ENCODE measurements at places on chromosomes 12 and 14.

DNA sequence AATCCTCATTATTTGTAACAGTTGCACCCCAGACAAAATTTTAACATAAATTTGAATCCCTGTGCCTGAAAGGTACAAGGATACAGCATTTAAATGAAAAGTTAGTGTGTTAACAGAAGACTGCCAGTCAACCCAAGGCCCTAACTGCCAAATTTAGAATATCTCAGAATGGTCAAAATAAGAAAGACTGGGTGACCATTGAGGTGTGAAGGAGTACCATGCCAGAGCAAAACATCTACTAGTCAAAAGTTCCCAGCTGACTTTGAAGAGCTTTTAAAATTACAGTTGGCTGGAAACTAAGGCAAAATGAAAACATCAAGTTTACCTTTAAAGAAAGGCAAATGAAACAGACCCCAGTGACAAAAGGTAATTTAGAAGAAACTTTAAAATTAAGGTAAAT, 18.4 kb downstream of the SAV1 start:
- no peak for DNase-seq

- no peak for DNase-seq
Measured at GRCh38 chr12:50297996-50298395, 14.7 kb upstream of the LIMA1 start.

- no peak for DNase-seq
Measured at GRCh38 chr14:80805136-80805535, 136.4 kb downstream of the CEP128 start.

DNA sequence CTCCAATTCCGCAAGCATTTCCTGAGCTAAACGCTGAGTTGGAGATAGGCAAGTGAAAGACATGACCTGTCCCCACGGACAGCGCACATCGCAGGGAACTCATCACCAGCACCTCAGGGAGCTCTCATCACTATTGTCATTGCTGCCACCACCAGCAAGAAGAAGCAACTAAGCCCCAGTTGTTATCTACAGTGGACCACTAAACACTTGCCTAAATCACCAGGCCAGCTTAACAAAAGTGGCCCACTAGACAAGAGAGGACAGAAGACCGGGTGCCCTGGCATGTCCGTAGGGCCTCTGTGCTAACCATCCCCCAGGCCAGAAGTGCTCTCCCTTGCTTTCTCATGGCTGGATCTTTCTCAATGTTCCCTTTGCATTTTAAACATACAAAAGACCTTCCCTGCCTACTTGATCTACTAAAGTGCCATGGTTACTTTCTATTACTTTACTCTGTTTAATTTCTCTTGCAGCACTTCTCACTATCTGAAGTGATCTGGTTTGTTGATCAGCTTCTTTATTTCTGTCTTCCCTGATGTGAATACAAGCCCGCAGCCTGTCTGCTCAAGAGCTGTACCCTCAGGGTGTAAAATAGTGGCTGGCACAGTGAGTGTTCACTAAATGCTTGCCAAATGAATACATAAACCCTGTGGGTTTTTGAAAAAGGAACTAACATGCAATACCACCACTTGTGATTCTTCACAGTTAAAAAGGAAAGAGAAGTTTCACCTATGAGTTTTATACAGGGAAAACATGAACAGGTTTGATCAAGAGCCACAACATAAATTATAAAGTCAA, 60.9 kb upstream of the RFLNA start:
- DNase-seq: no peak
